Amygdala (tissue), 56 donors: ENCODE measurements at places on chromosomes 1 and 21.

GRCh38 chr1:243542739-243543415 is 287.0 kb downstream of the SDCCAG8 start:
- no peak for DNase-seq

DNA sequence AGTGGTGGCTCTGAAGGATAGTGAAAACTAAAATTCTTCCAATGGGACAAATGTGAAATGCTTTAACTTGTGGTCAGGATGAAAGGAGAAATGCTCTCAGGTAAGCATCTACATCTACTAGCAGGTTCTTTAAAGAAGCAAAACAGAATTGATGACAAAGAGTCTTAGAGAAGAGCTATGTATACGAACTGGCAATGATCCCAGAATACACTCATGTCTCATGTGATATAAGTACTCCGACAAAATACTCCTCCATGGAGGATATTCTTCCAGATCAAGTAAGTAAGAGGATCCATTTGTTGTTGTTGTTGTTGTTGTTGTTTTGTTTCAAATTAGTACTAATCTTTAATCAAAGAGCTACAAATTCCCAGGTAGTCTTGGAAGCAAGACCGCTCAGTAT is 174.0 kb upstream of the ATP1B1 start:
- DNase-seq, result no peak

DNA sequence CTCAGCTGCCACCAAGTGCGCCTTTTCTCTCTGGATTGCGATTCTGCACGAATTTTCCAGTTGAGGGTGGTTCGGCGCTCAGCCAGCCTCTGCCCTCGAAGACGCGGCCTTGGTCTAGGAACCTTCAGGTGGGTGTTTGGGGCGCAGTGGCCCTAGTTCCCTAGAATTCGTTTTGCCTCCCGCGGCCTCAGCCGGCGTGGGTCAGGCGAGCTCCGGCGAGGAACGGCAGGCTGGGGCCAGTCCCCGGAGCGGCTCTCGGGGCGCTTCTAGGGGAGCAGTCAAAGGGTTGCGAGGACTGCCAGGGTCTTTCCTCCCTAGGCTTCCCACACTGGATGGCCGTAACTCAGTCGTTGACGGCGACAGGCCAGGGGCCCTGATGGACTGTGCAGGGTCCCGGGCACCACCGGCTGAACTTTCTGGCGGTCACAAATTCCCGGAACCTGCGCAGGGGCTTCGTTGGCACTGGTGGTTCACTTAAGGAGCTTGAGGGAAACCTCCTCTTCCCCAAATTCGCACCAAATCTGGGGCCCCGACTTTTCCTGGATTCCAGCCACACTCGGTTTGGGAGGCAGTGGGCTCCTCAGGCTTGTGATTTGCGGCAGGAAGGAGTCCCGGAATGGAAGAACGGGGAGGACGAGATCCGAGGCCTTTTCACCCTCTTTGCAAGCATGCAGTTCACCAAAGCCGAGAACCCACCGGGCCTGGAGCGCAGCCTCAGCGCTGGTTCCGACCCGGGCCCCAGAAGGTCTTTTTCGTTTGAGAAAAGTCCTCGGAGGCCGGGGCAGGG is 1.2 kb downstream of the DMBX1 start:
- DNase-seq, result no peak

- no peak for DNase-seq
Observed at GRCh38 chr1:153030895-153031294, at the start of gene SPRR1B. TSS of gene SPRR1B (plus strand) at chr1:153031203. CDS start at chr1:153032346, 1,143 bp downstream.

GRCh38 chr1:230975636-230976035 is 3.0 kb downstream of the TTC13 start:
- DNase-seq, result no peak

GRCh38 chr1:14112613-14113012 is 412.6 kb downstream of the PRDM2 start:
- no peak for DNase-seq

GRCh38 chr1:226135059-226135651 is 51.4 kb downstream of the ACBD3 start:
- DNase-seq, result no peak
